Heart left ventricle (tissue), 16 donors: ENCODE measurements at places on chromosomes 7 and 10.

GRCh38 chr10:34081347-34081743 lies 733.8 kb downstream of the PARD3 start:
- no peak for DNase-seq

DNA sequence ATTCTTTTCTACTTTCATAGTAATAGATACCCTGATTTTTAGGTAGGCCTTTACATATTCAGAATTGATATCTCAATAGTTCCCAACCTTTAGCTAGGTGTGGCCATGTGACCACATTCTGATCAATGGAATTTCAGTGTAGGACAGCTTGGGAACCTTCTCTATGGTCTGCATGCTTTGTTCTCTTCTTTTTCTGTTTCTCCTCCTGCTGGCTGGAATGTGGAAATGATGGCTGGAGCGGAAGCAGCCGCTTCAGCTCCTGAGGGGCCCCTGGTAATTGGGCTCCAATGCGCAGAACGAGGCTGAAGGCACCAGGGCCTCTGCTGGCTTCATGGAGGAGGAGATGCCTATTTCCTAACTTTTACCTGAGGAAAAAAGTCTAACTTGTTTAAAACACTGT lies 152.6 kb downstream of the ZMYND11 start:
- DNase-seq, result no peak
- peaks cover 6% of the 10 kb centered on the region for H3K36me3 ChIP-seq
- H3K4me3 ChIP-seq, result no peak overlapping the region
- H3K27me3 ChIP-seq, result no peaks in the 10 kb centered on the region

- H3K27ac ChIP-seq, result no peak overlapping the region
- H3K4me3 ChIP-seq, result no peak overlapping the region
- H3K36me3 ChIP-seq, result no peaks in the 10 kb centered on the region
- H3K27me3 ChIP-seq, result no peaks in the 10 kb centered on the region
- no peak for DNase-seq
- H3K4me1 ChIP-seq, result no peaks in the 10 kb centered on the region
These were observed 20.0 kb downstream of the AKR1D1 start for GRCh38 chr7:138095972-138096935.

DNA sequence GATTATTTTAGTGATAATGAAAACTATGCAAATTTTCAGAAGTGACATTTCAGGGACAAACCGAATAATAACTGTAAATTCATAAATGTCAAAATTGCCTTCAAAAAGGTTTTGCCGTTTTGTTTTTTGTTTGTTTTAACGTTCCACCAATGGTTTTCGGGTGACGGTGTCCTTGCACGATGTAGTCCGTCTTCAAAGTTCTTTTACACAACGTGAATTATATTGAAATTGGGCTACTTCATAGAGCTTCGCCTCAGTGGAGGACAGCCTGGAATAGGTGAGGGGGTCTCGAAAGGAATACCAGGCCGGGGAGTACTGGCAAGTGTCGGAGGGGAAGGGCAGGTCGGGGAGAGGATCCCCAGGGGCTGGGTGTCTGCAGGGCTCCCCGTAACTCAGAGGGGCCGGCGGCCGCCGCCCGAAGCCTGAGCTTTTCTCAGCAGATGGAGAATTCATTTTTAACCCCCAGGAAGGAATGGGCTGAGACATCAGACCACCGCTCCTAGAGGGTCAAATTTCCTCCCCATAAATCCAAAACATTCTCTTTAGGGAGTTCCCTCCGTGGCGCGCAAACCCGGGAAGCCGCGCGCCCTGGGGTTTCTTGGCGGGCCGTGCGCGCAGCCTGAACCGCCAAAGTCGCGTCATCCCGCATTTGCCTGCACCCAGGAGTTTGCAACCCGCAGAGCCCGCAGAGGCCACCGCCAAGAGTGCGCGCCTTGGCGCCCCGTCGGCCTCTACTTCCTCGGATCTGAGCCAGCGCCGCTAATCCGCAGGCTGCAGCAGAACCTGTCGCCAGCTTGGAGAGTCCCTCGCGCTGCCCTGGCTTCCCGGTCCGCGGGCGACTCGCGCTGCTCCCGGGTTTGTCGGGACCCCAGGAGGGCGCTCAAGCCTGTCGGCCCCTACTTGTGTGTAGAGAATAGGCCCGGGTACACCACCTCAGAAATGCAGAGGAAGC lies 17.3 kb upstream of the EVX1 start:
- peaks cover 29% of the 10 kb centered on the region for H3K27me3 ChIP-seq
- DNase-seq, result no peak
- no peak overlapping the region for H3K4me3 ChIP-seq
- no peak overlapping the region for H3K27ac ChIP-seq
- no peaks in the 10 kb centered on the region for H3K4me1 ChIP-seq
- H3K36me3 ChIP-seq, result no peaks in the 10 kb centered on the region

DNA sequence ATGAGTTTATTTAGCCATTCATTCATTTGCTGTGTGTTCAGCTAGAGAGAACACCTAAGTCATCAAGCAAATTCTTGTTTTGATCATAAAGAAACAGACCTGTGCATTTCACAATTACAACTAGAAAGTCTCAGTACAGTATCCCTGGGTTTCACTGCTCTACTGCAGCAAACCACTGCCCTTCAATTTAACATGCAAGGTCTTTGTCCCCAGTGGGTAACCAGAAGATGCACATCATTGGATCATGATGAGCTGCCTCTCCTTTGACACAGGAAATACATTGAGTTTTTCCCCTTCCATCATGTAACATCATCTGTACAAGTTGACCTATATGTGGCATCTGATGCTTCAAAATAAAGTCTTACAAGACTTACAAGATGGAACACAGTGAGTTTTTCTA lies 70.5 kb upstream of the MRLN start:
- no peak for DNase-seq
- no peaks in the 10 kb centered on the region for H3K27me3 ChIP-seq
- H3K4me1 ChIP-seq, result peaks cover 7% of the 10 kb centered on the region
- no peak overlapping the region for H3K27ac ChIP-seq
- H3K4me3 ChIP-seq, result no peak overlapping the region

GRCh38 chr10:69499726-69500689 lies 48.7 kb downstream of the TSPAN15 start:
- H3K36me3 ChIP-seq, result peaks cover 8% of the 10 kb centered on the region
- no peak overlapping the region for H3K27ac ChIP-seq
- no peak overlapping the region for H3K4me3 ChIP-seq
- H3K27me3 ChIP-seq, result no peaks in the 10 kb centered on the region

DNA sequence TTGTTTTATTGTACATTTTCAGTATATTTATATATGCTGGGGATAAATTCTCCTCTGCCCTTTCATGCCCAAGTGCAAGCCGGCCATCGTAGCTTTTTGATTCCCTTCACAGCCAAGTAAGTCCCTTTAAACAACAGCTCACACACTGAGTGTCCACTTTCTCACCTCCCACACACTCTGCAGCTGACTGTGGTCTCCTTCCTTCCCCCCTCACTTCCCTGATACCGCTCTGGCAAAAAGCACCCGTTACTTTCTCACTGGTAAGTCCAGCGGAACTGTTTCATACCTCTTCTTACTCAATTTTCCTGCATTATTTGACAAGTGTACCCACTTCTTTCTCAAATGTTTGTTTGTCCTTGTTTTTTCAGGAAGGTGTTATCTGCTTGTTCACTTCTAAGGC lies 35.2 kb downstream of the MGAM start:
- no peak for DNase-seq
- no peak overlapping the region for H3K4me3 ChIP-seq
- no peak overlapping the region for H3K27ac ChIP-seq
- H3K36me3 ChIP-seq, result no peaks in the 10 kb centered on the region
- H3K27me3 ChIP-seq, result no peaks in the 10 kb centered on the region

DNA sequence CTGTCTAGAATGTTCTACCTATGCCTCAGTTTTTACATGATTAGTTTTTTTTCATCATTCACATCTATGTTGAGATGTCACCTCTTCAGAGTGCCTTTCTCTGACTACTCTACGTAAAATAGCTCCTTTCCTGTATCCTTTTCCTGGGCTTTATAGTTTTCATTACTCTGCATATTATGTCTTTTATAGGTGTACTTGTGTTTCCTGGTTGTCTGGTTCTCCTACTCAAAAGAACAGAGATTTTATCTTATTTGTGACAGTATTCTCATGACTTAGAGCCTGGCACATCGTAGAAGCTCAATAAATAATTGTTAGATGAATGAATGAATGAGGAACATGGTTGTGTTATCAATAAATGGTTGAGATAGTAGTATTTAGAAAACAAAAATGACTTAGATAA lies 17.9 kb downstream of the STEAP1 start:
- no peaks in the 10 kb centered on the region for H3K36me3 ChIP-seq
- no peaks in the 10 kb centered on the region for H3K27me3 ChIP-seq
- H3K4me3 ChIP-seq, result no peak overlapping the region
- no peaks in the 10 kb centered on the region for H3K4me1 ChIP-seq
- DNase-seq, result no peak

DNA sequence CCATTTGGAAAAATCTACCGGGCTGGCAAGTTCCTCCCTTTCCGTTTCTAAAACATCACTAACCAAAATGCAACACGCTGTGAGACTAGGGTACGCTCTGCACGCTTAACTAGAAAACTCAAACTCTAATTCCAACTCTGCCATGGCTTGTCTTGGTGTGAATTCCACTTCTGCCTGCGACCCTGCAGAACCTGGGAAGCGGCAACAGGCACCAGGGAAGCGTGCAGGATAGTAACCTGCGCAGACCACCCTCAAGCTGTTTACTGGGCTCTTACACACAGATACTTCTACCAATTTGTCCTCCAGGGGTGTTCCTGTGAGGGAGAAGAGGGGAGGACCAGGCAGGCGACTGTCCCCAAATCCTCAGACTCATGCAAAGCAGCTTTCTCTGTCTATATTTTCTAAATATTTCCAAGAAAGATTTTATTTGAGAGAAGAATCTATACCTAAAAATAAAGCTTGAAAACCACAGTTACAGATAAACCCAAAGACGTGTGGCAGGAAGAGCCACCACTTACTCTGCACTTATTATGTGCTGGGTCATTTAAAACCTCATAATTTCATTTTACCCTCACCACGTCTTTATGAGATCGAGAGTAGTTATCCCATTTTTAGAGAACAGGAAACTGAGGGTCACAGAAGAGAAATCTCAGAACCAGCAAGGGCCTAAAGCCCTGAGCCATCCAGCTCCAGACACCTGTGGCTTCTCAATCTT lies 52.9 kb downstream of the CPXM2 start:
- H3K27me3 ChIP-seq, result no peaks in the 10 kb centered on the region
- H3K27ac ChIP-seq, result no peak overlapping the region
- no peaks in the 10 kb centered on the region for H3K36me3 ChIP-seq
- no peak for DNase-seq
- H3K4me1 ChIP-seq, result no peaks in the 10 kb centered on the region

DNA sequence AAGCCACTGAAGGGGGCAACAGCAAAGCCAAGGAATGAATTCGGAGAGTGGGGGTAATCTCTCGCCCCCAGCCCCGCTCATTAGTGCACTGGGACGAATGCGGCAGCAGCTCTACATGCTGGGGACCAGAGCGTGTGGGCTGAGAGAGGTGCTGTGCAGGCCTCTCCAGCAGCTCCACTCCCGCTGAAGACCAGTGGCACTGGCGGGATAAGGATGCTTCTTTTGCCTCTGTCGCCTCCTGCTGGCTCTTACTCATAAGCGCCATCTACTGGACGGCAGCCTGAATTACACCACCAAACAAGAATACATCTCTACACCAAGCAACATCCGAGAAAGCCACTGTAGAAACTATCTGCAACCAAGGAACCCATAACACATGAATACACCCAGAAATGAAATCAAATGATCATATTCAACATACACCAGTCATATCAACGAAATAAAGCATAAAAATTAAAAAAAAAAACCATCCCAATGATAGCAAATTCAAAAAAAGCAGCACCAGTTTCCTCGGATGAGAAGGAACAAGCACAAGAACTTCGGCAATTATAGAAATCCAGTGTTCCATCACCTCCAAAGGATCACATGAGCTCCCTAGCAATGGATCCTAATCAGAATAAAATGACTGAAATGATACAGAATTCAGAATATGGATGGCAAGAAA lies 79.0 kb upstream of the TMEM168 start:
- H3K27me3 ChIP-seq, result no peaks in the 10 kb centered on the region
- no peak for DNase-seq

DNA sequence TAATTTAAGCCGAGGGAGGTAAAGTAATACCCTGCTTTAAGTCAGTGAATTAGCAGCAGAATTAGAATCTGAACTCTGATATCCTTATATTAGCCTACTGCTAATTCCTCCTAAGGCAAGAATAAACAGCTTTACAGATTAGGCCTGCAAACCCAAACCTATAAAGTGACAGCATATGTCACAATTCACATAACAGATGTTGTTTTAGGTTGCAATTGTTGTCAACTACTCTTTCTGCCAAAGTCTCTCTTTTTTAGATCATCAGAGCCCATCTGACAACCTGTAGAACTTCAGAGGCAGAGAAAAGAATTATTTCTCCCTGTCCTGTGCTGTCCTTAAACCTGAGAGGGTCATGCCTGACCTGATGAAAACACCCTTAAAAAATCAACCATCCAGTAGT lies 167.2 kb downstream of the PRKG1 start:
- no peaks in the 10 kb centered on the region for H3K27me3 ChIP-seq
- H3K27ac ChIP-seq, result peak overlapping the region; percentile 3
- H3K36me3 ChIP-seq, result no peaks in the 10 kb centered on the region
- no peak overlapping the region for H3K4me3 ChIP-seq
- DNase-seq, result no peak

GRCh38 chr7:85030893-85031292 lies 156.0 kb downstream of the SEMA3D start:
- no peaks in the 10 kb centered on the region for H3K36me3 ChIP-seq
- DNase-seq, result no peak
- H3K4me1 ChIP-seq, result no peaks in the 10 kb centered on the region
- H3K27me3 ChIP-seq, result no peaks in the 10 kb centered on the region
- no peak overlapping the region for H3K4me3 ChIP-seq

- no peaks in the 10 kb centered on the region for H3K4me1 ChIP-seq
- no peaks in the 10 kb centered on the region for H3K36me3 ChIP-seq
- H3K27ac ChIP-seq, result no peak overlapping the region
- H3K4me3 ChIP-seq, result no peak overlapping the region
- no peak for DNase-seq
These were observed 5.2 kb upstream of the SAR1A start for GRCh38 chr10:70175516-70175915.

- DNase-seq, result no peak
- no peaks in the 10 kb centered on the region for H3K27me3 ChIP-seq
- no peaks in the 10 kb centered on the region for H3K36me3 ChIP-seq
- peak overlapping the region; percentile 30 for H3K27ac ChIP-seq
- peaks cover 23% of the 10 kb centered on the region for H3K4me1 ChIP-seq
These were observed 1.2 kb upstream of the AHR start for GRCh38 chr7:17297243-17297642.

GRCh38 chr10:421170-421569 lies 268.3 kb downstream of the DIP2C start:
- H3K4me1 ChIP-seq, result no peaks in the 10 kb centered on the region
- no peak for DNase-seq
- no peaks in the 10 kb centered on the region for H3K27me3 ChIP-seq

- H3K4me1 ChIP-seq, result peaks cover 10% of the 10 kb centered on the region
- DNase-seq, result no peak
- H3K36me3 ChIP-seq, result no peaks in the 10 kb centered on the region
- no peaks in the 10 kb centered on the region for H3K27me3 ChIP-seq
These were observed 517 bp downstream of the SRGN start for GRCh38 chr10:69088471-69088769.

- no peaks in the 10 kb centered on the region for H3K36me3 ChIP-seq
- H3K27ac ChIP-seq, result no peak overlapping the region
- H3K4me1 ChIP-seq, result no peaks in the 10 kb centered on the region
- DNase-seq, result no peak
These were observed 727.9 kb upstream of the KCND2 start for GRCh38 chr7:119545118-119545517.
